ENCODE measurements at places on chromosomes 1 and 21. TPM values are rescaled to one million over a fixed set of nuclear protein-coding genes. Genes with fewer than 3 reads are reported as not detected.

TCEANC2 gene
- total RNA-seq: 3.7 TPM

PGLYRP3 gene
- total RNA-seq: not detected

WNT3A gene
- total RNA-seq: not detected

AMY1C gene
- not detected for total RNA-seq

BRDT gene
- total RNA-seq: not detected

PLA2G2E gene
- not detected for total RNA-seq

HSD3B2 gene
- total RNA-seq: not detected

ADAM30 gene
- total RNA-seq: not detected

All from temporal lobe (tissue), 4 donors.